ENCODE measurements at places on chromosomes 13 and 19.

- DNase-seq: peak; percentile 53
Observed at GRCh38 chr13:23380534-23380933, 53.0 kb downstream of the SACS start.

DNA sequence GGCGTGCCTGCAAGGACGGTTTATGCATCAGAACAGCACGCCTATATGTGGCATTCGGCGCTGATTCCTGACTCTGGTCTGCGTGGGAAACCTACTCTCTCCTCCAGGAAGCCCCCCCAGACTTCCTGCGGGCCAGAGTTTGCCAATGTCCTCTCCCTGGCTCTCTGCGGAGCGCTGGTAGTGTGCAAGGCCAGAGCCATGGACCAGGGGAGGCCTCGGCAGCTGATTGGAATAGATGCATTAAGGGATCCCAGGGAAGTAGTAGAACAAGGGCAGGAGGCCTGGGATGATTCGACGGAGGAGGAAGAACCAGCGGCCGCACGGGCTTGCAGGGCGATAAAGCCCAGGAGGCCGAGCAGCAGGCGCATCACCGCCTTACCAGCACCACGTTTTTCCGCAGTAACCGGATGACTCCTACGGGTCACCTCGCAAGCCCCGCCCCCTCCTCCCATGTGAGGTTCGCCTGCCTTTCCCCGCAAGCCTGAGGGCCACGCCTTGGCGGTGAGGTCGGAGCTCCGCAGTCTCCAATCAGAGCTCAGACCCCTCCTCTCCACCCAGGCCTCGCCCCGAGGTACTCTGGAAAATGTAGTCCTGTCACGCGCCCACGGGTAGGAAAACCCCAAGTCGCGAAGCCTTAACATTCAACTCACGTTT, 5.0 kb downstream of the CLEC11A start:
- peak; percentile 90 for DNase-seq

DNA sequence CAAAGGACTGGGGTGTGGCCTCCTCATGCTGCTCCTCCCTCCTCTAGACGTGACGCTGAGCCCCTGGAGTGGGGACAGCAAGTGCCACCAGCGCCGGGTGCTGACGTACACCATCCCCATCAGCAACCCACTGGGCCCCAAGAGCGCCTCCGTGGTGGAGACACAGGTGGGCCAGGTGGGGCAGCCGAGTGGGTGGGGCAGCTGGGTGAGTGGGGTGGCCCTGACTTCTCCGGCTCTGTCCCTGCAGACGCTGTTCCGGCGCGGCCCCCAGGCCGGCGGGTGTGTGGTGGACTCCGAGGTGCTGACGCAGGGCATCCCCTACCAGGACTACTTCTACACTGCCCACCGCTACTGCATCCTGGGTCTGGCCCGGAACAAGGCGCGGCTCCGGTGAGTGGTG, 11.1 kb upstream of the SCN1B start:
- DNase-seq: no peak

DNA sequence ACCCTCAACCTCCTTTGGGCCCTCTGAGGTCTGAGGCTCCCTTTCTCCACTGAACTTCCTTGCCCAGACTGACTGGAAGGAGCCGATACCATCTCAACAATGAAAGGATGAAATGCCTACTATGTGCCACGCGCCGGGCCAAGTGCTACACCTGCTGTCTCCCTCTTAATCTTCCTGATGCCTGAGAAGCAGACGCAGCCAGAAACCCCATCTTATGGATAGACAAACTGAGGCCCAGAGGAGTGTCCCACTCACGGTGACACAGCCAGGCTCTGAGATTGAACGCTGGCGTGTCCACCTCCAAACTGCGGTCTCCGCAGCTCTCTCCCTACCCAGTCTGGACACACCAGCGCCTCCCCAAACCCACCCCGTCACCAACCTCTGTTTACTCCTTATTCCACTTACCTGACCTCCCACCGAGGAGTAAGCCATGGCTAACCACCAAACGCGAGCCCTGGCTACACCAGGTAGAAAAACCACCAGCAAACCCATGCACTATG, 20.9 kb downstream of the MLLT1 start:
- DNase-seq: no peak

DNA sequence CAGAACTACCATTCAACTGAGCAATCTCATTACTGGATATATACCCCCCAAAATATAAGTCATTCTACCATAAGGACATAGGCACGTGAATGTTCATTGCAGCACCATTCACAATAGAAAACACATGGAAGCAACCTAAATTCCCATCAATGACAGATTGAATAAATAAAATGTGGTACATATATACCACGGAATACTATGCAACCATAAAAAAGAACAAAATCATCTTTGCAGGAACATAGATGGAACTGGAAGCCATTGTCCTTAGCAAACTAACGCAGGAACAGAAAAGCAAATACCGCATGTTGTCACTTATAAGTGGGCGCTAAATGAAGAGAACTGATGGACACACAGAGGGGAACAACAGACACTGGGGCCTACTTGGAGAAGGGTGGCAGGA, 14.1 kb downstream of the RNF113B start:
- no peak for DNase-seq

GRCh38 chr13:95676105-95676761, 706 bp upstream of the DNAJC3 start:
- DNase-seq: peak; percentile 48

DNA sequence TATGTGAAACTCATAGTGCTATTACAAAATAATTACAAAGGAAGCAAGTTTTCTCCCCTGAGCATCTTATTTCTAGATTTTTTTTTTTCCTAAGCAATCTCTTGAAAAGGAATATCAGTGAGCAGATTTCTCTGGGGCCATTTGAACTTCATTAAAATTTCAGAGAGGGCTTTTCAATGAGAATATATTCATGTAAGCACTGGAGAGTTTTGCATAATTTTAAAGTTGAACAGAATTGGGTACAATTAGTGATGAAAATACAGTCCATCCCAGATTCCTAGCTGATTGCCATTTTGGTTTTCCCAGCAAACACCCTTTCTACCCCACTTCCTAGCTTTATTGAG, 66.8 kb upstream of the RNF113B start:
- DNase-seq: no peak

DNA sequence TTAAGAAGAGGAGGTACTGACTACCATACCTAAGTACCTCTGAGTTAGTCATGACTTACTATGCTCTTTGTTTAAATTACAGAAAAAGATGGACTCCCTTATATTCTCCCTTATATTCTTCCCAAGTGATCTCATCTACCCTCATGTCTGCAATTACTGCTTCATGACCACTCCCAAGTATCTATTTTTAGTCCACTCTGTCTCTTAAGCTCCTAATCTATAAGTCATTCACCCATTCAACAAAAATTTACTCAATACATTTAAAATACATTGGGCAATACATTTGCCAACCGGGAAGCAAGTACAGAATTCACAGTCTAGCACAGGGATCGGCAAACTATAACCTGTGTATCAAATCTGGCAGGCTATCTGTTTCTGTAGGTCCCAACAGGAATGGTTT, 42.6 kb downstream of the KPNA3 start:
- DNase-seq: no peak

GRCh38 chr19:14023404-14024235, 4.3 kb upstream of the RLN3 start:
- DNase-seq: peak; percentile 47

- no peak for DNase-seq
Observed at GRCh38 chr13:102770435-102770834, 3.2 kb downstream of the TEX30 start.

GRCh38 chr19:5503598-5503997, 48.4 kb downstream of the ZNRF4 start:
- DNase-seq: no peak

GRCh38 chr13:95571941-95572340, 19.4 kb downstream of the CLDN10 start:
- DNase-seq: no peak

DNA sequence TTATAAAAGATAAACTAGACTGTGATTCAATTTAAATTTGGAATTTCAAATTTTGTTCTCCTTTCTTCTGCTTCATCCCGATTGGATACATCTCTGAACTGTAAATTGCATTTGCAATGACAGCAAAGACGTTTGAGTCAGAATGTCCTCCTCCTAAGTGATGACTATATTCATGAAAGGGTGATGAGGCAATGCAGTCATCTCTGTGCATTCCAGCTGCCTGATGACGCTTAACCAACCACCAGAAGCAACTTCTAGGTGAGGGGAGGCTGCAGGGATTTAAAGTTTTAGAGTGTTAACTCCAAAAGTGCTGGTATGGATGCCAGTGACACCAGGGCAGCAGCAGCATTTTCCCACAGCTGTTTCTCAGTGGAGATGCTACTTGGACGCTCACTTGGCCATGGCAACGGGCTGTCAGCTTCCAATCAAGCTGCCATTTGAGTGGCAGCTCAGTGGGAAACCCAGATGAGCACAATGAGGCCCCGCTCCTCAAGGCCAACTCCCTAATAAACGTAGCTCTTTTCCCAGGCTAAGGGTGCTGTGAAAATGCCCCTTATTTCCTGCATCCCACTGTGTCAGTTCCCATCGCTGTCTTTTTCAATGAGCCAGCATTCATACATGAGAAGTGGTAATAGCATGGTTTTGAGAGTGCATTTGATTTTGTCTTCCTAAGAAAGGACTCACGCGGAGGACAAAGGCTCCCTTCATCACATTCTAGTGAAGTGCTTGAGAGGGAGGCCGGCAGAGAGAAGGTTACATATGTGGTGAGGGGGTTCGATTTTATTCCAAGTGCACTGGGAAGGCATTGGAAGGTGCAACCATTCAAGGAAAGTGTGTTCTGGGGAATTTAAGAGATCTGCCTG, 45.2 kb upstream of the AMER2 start:
- no peak for DNase-seq

- DNase-seq: peak; percentile 30
Observed at GRCh38 chr13:50613356-50613831, 230.1 kb downstream of the DLEU7 start.

DNA sequence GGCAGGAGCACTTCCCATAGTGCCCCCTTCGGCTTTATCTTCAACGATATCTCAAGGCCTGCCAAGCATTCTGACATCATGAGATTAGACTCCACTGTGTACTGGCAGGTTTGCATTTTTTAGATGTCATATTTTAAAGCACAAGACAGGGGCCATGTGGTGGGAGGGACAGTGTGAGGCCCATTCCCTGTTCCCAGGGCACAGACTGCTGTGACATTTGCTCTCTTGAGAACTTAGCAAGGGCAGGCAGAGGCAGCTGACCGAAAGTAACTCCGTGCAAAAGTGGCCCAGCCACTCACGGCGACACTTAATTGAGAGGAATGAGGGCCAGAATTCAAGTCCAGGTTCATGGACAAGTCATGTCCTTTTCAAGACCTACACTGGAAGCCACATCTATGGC, 201.8 kb downstream of the COL4A1 start:
- no peak for DNase-seq

DNA sequence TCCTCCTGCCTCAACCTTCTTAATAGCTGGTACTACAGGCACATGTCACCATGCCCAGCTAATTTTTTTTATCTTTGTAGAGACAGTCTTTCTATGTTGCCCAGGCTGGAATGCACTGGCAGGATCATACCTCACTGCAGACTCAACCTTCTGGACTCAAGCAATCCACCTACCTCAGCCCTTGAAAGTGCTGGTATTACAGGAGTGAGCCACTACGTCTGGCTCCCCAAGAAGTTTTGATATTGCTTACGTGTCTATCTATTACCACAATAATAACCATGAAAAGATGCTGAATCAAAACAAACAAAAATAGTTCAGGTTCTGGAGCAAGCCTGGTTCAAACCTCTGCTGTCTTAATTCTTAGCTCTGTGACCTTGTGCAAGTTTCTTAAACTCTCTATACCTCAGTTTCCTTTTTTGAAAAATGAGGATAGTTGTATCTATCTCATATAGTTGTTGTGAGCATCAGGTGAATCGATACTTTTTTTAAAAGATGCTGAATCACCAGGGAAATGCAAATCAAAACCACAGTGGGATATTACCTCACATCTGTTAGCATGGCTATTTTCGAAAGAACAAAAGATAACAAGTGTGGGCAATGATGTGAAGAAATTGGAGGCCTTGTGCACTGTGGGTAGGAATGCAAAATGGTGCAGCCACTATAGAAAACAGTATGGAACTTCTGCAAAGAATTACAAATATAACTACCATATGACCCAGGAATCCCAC, 19.0 kb upstream of the LEUTX start:
- no peak for DNase-seq

DNA sequence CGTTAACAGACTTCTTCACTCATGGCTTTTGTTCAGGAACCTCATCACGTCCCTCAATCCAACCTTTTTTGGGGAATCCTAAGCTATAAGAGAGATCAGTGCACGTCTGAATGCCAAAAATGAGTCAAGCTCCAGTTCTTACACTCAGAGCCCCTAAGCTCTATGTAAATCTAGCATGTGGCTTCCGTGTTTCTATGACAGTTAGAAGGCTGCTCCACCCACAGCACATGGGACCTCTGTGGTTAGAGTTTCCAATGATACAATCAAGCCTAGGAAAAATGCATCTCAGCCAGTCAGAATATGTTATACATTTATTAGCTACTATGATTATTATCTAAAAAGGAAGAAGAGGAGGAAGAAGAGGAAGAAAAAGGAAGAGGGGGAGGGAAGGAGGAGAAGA, 135.9 kb downstream of the ENOX1 start:
- no peak for DNase-seq

DNA sequence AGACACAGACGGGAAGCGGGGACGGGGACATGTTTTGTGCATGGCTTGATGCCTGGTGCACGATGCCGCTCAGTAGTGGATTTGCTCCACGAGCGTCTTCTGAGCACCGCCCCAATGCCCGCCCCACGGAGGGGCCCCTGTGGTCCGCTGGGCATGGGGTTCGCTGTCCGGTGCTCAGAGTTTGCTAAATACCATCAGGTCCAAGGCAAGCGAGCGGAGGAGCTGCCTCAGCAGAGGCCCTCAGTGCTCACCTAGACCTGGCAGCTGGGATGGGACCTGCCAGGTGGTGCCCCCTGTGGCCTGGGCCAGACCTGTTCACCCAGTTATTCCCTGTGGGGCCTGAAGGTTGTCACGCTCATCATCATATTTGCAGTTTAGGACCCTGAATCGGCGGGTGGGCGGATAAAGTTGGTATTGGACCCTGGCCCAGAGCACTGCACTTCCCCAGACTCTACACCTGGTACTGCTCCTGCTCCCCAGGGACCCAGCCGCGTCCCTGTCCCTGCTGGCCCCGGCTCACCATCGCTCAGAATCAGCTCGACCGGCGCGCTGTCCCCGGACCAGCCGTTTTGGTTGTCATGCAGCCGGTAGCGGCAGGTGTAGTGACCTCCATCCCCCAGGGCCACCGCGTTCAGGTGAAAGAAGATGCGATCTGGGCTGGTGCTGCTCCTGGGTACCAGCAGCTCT, 2.3 kb downstream of the A1BG start:
- DNase-seq: no peak

DNA sequence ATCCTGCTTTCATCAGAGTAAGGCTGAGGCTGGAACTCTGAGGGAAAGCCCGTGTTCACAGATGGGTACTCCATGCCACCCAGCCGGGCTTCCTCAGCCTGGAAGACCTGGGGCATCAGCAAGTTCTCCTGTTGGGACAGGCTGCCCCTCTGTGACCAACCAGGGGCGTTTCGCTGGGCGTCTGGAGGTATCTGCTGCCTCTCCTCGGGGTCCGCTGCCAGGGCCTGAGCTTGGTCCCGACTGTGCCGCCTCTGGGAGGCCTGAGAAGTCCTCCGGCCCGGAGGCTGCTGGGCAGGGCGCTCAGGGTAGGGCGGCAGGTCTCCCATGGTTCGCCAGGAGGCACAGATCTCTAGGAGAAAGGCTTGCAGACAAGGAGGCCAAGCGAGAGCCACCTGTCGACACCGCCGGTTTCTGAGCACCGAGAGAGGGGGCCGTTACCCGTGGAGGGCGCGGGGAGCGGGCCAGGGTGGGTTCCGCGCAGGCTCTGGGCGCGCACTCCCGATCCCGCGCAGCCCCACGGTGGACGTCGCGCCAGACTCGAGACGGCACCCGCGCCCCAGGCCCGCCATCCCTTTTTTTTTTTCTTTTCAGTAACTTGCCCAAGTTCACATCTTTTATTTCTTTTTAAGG, at the start of gene RSPH6A:
RSPH6A (minus strand) TSS at position 458 of the 630 bp plus-strand sequence; CDS start at position 326, 132 bp downstream.
- no peak for DNase-seq
